Fibroblast of villous mesenchyme (primary cell): ENCODE measurements at places on chromosomes 3 and 15.

DNA sequence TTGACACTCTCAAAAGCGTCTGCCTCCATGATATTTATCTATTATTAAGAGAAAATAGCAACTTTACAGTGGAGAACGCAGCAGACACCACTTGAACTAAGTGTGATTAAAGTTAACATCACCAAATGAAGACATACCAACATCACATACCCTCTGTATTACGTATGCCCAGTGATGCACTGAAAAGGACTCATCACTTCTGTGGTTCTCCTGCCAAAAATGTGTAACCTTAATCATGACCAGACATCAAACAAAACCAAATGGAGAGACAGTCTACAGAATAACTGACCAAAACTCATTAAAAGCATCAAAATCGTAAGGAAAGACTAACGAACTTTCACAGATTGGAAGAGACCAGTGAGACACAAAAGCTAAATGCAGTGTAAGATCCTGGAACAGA, 103.2 kb downstream of the PPP2R3A start:
- peak; percentile 32 for DNase-seq

DNA sequence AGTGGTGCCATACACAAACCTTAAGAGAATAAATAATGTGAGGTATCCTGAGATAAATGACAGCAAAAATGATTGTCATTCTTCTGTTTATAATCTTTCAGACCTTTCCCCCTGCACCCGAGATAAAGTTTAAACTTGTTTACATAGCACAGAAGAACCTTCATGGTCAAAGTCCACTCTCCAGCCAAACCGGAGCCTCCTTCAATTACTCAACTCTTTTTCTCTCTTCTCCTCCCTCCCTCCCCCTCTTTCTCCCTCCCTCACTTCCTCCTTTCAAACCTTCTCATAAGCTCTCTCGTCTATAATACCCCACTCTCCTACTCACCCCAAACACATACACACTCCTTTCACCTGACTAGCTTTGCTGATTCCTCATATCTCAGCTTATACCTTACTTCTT, 198.9 kb downstream of the EFHB start:
- DNase-seq, result no peak

GRCh38 chr3:31179768-31180167, 285.3 kb upstream of the GADL1 start:
- no peak for DNase-seq

GRCh38 chr3:38165722-38166387, 518 bp downstream of the OXSR1 start:
- DNase-seq, result peak; percentile 40

- DNase-seq, result no peak
Measured at GRCh38 chr3:138509586-138509985, 75.2 kb downstream of the ESYT3 start.

DNA sequence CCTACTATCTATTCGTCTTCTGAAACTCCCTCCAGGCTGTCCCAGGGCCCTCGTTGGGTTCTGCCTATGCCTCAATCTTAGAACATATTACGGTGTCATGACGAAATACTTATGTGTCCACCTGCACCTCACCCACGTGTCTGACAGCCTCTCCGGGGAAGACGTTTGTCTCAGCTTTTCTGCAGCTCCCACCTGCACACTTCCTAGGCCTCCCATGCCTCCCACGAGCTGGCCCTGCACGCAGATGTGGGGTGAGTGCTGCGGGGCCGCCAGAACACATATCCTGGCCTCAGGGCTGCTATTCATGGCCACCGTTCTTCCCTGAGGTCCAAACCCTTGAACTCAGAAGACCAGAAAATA, 7.1 kb upstream of the MUSTN1 start:
- DNase-seq, result no peak
